ENCODE measurements at places on chromosomes 12 and 14.

DNA sequence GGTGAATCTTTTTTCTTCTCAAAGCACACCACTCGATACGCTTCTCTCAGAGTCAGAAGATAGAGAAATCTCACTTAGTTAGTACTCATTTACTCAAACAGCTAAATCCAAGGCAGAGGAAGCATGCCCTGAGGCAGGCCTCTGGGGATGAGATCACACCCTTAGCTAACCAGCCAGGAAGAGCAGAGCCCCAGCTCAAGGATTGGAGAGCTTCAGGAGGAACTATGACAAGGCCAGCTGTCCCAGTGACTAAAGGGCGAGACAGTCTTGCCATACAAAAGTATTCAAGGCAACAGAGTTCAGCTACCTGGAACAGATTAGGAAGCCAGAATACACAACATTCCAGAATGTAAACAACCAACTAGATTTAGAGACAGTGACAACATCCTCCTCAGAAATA lies 197.7 kb upstream of the CCDC196 start:
- no peak for DNase-seq

GRCh38 chr12:118999107-118999506 lies 17.8 kb downstream of the SRRM4 start:
- DNase-seq: no peak

- no peak for DNase-seq
Measured at GRCh38 chr12:12718853-12719252, 1.7 kb downstream of the CDKN1B start.

DNA sequence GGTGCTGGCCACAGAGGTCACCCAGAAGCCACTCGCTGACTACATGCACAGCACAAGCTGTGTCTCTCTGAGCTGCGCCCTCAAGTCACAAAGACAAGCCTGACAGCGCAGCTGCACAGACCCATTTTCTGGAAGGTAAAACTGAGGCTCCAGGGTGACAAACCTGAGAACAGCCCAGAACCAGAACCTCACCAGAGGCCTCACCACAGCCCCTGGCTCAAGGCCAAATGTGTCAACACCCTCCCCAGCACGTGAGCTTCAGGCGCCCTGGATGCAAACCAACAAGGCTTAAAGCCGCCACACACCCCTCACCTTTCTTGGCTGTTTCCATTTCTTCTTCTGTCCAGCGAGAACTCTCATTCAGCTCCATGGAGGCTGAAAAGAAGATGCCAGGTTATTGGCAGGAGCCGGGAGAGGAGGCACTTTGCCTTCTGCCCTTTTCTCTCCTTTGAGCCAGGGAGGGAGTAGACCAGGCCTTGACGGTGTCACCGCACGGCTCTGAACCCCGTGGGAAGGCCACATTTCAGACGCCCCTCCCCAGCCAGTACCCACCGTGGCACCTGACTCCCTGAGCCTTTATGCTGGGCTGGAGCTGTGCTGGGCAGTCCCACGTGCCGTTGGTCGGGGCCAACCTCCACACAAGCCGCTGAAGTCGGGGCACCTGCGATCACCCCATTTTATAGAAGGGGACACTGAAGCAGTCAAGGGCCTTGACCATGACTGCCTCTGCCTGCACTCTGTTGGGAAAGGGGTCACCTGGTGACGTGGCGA lies 103.1 kb downstream of the RFLNA start:
- DNase-seq: no peak

DNA sequence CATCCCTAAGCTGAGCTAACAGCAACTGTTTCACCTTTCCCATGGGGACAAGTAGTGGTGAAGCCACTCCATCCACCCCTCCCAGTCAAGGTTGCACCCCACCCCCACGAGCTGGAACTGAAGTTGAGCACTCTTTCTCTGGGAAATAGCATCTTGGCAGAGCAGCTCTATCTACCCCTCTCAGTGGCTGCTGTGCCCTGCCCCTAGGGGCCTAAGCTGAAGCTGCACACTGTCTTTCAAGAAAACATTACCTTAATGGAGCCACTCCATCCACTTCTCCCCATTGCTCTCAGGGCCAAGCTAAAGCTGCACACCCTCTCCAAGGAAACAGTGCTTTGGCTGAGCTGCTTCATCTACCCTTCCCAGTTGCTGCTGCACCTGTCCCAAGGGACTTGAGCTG lies 170.6 kb upstream of the CCDC196 start:
- DNase-seq: no peak

DNA sequence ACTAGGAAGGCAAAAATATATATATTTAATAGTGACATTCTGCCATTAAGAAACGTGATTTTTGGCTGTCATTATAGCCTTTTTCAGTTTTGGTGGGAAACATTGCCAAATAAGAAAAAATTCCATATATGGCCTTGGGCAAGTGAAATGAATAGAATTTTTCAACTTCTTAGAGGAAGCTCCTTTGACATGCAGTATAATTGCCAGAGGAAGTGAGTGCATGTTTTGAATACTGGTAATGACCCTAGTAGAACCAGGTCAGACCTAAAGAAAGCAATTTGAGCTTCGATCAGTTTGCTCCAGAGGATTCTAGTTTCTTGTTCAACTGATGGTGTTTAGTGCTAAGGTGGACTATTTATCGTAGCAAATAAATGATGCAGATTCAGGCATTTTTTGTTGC lies 26.2 kb upstream of the TRIM9 start:
- DNase-seq: no peak

GRCh38 chr14:69460093-69460701 lies 24.3 kb upstream of the PLEKHD1 start:
- peak; percentile 54 for DNase-seq

DNA sequence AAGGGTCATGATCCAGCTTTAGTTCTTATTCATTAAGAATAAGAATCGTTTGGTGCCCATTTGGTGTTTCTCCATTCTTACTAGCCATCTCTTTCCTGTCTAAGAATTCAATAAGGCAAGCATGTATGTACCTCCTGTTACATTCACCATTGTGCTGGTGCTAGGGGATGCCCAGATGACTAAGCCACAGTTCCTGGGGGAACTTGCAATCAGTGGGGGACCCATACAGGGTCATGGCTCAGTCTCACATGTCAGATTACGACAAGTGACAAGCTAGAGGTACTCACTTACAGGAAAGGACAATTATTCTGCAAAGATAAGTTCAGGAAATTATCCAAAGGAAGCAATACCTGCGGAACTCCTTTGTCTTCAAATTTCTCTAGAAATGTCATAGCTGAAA lies 125.4 kb downstream of the STXBP6 start:
- DNase-seq: no peak

GRCh38 chr12:23906329-23906728 lies 43.1 kb downstream of the SOX5 start:
- DNase-seq: peak; percentile 16

- DNase-seq: no peak
Measured at GRCh38 chr12:62720661-62721330, 214.2 kb downstream of the PPM1H start.

- DNase-seq: no peak
Measured at GRCh38 chr12:23674064-23674463, 275.4 kb downstream of the SOX5 start.

DNA sequence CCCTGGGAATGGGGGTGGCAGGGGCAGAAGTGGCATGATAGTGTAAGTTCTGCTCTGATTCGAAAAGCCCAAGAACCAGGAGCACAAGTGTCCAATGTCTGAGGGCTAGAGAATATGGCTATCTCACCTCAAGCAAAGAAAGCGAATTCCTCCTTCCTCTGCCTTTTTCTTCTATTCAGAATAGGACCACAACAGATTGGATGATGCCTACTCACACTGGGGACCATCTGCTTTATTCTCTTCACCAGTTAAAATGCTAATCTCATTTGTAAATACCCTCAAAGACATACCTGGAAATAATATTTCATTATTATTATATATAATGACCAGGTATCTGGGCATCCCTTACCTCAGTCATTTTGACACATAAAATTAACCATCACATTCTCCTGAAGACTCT lies 808.7 kb downstream of the NRXN3 start:
- no peak for DNase-seq

DNA sequence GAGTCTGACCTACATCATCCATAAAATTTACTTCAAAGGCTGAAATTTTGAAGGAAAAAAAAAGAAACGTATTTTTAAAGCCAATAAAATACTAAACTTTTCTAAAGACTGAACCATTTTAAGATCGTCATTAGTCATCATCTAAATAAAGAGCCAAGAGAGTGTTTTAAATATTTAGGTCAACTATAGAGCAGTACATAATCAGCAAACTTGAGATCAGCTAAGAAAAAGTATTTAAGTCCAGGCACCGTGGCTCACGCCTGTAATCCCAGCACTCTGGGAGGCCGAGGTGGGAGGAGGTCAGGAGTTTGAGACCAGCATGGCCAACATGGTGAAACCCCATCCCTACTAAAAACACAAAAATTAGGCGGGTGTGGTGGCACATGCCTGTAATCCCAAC lies 35.5 kb downstream of the HECTD1 start:
- no peak for DNase-seq

DNA sequence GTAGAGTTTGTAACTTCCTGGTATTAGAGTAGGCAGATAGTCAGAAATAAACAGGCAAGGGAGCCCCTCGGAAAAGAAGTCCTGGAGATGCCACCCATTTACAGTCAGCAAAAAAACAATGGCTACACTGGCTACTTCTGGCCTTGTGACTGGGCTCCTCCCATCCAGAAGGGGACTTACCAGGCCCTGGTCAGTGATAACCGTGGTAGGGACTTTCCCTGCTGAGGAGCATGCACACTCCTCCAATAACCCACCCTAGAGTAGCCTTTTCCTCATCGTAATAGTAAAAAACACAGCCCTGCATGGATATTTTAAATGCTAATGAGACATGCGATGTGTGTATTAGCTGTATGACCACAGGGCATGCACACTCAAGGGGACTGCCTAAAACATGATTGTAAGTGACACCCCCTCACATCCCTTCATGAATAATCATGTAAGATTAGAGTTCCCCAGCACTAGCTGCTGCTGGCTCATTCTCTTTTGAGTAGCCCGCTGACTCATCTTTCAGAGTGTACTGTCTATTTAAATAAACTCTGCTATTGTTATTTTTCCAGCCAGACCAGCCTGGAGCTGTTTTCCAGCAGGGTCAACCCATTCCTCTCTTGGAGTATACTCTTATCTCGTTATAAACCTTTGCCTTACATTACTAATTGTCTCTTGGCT lies 413.8 kb upstream of the TMTC1 start:
- no peak for DNase-seq

- DNase-seq: no peak
Measured at GRCh38 chr12:76026643-76027063, 4.9 kb downstream of the PHLDA1 start.

GRCh38 chr12:40969796-40970195 lies 218.3 kb upstream of the PDZRN4 start:
- no peak for DNase-seq

DNA sequence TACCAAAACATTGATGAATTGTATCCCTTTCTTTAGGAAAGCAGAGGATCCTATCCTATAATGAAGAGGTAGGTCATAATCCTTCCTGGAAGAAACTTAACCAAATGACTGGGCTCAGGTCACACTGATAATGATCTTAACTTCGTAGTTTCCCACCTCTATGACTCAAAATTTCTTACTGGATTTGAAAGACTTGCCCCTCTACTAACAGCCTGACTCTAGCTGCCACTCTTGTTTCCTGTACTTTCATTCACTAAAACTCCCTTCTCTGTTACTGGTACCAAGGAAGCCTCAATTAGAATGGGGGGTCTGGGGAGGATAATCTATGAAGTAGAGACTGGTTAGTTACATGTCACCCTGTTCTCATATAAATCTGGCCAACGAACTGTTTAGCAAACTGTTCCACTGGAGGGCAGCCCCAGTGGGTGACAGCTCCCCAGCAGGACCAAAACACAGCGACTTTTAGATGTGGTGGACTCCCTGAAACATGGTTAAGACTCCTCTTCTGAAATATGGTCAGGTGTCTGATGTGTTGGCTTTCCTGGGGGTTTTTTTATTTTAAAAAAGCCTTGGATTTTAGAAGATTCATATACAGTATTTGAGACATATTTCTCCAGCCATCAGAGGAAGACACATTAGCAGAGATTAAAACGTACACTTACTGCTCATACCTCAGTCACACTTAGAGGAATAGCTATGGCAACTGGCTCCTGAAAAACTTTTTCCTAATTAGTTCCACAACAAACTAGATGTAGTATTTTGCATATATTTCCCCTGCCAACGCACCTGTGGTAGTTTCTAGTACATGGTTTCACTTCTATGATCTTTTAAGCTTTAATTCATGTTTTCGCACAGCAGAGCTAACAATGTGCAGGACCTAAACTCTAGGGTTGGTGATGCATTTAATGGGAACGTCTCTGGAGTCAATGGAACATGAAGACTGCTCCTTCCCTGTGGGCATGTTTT lies 72.3 kb downstream of the ACADS start:
- no peak for DNase-seq

DNA sequence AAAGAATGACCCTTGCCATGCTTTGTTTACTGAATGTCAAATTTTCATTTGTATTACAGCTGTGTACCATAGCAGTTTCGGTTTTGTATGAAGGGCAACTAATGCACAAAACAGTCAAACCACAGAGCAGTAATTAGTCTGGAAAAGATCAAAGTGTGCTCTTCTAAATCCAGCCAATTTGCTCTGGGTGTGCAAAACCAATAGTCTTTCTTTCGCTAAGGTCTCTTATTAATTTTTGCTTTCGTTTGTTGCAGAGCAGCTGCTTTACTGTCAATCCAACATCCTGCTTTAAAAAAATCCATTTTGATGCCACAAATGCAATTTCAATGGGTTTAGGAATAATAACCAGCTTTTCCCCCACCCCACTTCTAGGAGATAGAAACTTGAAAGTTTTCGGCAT lies 114.2 kb downstream of the BRMS1L start:
- no peak for DNase-seq

GRCh38 chr12:132710043-132710404 lies 618 bp upstream of the PGAM5 start:
- no peak for DNase-seq
